ENCODE measurements at places on chromosomes 6 and 20. TPM values are rescaled to one million over a fixed set of nuclear protein-coding genes. Genes with fewer than 3 reads are reported as not detected.

ARMC2 gene
- 2.1 TPM for polyA plus RNA-seq

UBE2J1 gene
- polyA plus RNA-seq, result 12.7 TPM

GRCh38 chr6:47187893-47188587 lies 121.7 kb downstream of the TNFRSF21 start:
- no peak for DNase-seq

GRCh38 chr20:10672624-10673127 lies 1.1 kb downstream of the JAG1 start:
- DNase-seq, result no peak

DNA sequence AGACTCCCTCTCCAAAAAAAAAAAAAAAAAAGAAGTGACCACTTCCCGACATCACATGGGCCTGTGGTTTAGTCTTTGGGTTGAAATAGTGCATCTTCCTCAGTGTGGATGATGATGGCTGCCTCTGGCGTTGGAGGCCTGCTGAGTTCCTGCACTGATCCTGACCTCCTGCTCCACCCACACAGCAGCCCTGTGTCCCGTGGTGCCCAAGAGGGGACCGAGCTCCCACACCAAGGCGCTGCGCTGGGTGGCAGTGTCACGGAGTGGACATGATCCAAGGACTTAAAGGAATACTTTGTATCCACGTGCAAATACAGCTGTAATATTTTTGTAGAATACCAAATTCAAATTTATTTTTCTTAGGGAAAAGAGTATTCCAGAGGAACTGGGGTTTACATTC lies 109.2 kb upstream of the PHACTR3 start:
- DNase-seq, result no peak

DNA sequence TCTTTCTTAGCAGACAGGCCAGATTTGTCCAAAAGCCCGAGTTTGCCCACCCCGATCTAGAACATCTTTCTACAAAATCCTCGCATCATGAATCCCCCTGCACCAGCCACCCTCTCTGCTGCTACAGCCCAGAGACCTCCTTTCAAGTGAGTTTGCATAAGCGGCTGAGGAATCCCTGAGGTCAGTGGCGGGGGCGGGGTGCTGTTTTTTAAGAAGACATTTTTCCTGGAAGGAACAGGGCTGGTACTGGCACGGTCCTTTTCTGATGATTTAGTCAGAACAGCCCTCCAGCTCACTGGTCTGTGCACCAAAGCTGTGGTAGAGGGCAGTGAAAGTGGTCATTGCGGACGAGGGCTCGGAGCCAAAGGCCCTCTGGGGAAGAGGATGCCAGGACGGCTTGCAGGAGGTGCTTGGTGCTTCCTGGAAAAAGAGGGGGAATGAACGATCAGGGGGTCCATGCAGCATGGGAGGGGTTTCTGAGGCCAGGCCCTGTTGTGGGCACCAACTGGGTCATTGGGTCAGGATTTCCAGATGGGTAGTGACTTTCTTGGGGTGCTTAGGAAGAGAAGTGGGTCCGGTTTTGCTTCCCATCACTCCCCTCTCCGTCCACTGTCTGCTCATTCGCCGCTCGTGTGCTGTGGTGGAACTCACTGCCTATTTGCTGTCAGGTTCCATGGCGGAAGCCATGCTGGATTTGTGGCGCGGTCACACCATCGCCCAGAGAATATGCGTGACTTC lies 50.4 kb downstream of the GNAS-AS1 start:
- no peak for DNase-seq

DNA sequence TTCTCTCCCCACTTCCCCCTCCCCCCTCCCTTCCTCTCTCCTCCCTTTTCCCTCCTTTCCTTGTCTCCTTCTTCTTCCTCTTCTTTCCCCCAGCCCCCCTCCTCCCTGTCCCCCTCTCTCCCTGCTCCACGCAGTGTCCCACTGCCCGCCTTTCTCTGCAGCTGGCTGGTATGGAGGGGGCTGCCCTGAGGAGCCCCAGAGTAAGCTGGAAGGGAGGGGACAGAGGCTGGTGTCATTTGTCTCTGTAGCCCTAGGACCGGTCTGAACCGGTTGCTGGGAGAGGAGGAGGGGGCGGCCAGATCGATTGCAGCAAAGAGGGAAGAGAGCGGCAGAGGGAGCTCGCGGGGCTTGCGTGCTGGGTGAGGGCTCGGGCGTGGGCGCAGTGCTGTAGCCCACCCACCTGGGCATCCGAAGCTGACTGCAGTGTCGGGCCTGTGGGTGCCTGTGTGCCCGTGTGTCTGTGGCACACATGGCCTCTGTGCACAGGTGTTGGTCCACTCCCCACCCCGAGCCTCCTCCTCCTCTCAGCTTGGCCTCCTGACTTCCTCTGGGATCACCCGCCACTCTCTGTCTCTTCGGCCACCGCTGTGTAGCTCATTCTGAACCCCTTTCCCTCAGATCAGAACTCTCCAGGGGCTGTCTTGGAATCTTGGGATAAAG lies 50.6 kb downstream of the SRC start:
- DNase-seq, result no peak

DNA sequence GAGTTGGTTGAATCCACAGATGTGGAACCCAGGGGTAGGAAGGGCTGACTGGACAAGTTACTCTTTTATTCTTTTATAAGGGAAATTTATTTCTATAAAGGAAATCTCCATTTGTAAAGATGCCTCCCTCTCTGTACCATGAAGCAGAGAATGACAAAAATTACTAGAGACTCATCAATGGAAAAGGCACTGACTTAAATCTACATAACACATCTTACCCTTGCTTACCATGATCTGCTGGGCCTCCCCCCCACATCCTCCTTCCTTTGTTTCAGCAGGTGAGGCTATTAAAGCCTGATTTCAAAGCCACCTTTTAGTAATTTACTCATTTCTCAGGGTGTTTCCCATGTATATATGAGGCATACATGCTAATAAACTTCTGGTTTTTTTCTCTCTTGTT lies 130.2 kb upstream of the HDDC2 start:
- DNase-seq, result no peak

C6orf58 gene
- polyA plus RNA-seq, result not detected

WASF1 gene
- polyA plus RNA-seq, result 12.8 TPM

TPD52L1 gene
- 80.0 TPM for polyA plus RNA-seq

DNA sequence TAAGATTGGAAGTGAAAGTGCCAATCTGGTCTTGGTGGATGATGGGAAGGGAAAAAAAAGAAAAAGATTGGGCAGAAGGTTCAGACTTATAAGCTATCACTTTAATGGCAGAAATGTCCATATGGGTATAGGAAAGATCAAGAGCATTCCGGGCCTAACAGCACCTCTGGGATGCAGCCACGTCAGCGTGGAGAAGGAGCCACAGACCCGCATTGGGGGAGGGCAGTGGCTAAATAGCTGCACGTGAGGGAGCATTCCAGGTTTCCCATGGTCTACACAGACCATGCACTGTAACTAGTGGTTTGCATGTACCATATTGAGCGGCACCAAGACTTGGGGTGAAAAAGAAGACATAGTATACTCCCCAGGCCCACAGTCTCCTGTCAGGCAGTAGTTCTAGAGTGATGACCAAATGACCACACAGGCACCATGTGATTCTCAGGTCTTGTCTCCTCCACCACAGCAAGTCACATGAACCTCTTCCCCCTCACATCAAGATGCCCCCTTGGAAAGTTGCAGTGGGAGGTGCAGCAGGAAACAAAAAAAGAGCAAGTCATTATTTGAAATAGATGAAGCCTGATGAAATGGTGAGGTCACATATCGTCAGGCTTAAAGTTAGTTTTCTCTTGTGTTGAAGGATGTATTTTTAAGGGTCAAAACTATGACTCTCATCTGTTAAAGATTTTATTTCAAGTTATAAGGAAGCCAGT lies 94.4 kb upstream of the TNFAIP3 start:
- DNase-seq, result no peak

DNA sequence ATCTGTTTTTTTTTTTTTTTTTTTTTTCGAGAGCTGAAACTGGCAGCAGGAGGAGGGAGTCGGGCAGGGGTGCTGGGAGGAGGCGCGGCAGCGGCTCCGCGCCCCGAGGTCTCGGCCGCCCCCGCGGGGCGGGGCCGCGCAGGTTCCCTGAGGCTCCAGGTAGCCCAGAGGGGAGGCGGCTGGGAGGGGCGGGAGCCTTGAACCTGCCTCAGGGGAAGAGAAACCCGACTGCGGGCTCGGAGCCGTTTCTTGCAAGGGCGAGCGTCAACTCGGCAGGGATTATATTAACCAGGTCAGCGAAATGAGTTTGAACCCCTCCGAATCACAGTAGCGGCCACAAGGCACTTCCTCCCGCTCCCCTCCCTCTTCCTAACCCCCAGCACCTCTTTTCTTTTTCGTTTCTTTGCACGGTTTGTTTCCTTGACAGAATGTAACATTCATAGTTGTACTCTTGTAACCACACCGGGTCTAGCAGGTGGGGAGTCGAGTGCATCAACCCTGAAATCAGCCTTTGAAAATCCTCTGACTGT lies 2.0 kb downstream of the MYB start:
- DNase-seq, result no peak

DNA sequence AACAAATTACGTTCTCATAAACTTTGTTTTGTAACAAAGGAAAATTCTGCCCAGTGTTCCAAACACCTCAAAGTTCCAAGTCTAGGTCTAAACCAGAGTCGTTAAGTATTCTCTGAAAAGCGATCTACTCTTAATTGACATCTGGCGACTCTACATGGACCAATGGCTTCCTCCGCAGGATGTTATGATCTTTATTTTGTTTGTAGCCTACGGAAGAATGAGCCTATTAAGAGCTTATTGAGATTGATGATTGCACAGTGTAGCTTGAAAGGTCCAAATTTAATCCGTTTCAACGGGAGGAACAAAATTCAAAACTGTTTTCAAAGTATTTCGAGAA lies 61.1 kb downstream of the FAM217A start:
- no peak for DNase-seq

DNA sequence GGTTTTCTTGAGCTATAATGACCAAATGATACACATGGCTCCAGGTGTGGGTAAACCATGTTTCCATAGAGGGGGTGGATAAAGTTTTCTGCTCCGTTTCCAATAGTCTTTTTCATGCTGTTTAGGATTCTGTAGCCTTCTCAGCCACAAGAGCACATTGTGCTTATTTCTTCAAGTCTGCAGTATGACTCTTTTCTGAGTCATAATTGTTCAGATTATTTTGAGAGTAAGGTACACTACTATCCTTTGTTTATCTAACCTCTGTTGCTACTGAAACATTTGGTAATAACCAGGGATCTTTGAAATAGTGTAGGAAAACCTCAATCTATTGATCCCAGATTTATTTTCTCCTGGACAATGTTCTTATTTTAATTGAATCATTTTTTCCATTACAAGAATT lies 247.9 kb upstream of the BMP2 start:
- DNase-seq, result no peak

SIRPA gene
- 21.6 TPM for polyA plus RNA-seq

DNA sequence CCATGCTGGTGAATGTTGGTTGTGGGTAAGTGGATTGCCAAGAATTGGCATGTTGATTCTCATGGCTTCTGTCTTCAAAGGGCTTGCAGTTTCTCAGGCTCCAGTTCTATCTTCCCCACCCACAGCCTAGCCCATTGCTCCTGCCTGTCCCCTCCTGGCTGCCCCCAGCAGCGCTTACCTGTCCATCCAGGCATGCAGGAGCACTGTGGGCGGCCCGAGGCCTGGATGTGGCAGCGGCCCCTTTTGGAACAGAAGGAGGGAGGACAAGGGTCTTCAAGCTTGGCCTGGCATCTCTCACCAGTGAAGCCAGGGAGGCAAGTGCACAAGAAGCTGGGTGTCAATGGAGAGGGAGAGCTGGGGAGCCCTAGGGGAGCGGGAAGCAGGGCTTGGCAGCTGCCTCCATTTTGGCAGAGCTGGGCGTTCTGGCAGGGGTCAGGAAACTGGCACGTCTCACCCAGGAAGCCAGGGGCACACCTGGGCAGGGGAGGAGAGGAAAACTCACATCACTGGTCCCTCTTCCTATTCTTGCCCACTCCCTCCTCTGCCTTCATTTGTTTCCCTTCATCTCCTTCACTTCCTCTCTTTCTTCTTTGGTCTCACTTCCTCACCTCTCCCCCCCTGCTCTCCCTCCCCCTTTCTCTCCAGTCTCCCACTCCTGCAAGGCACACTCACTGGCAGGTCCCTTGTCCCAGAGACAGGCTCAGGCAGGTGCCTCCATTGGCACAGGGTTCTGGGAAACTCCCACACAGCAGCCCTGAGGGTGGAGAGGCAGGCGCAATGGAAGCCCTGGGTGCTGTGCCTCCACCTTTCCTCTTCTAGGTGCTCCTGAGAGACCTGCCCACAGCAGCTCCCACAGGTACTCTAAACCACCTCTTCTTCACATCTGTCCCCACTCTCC lies 1.3 kb downstream of the NOTCH4 start:
- DNase-seq, result no peak

DNA sequence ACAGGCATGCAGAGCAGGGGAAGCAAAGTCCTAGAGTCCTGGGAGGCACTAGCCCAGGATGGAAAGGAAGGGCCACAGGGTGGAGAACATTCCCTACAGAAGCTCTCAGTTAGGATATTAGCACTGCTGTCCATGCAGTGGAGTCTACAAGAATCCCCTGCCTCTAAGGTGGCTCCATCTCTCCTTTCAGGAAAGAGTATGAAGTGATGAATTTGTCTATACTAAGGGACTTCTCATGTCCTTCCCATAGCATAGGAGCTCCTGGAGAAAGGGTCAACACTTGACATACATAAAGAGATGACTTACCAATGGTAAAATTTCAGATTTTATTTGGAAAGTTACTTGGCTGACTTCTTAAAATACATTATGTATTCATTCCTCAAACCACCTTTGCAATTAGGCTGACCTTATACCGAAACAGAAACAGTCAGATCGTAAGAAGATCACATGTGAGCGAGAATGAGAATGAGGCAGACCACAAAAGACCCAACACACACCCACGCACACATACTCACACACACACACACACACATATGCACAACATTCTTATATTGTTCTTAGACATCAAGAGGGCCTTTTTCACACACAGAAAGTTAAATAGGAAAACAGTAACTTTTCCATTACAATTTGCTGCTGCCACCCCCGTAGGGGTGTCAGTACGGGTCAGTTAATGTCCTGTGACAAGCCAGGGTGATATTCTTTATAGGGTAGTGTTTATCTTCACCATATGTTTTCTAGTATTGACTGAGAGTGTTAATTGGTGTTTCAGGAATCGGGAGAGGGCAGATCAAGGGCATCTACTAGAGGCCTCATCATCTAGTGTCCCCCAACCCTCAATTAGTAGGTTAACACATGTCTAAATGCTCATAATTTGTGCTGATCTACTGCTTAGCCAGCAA lies 159.4 kb downstream of the FAXC start:
- no peak for DNase-seq

BPIFB2 gene
- polyA plus RNA-seq, result not detected

DNA sequence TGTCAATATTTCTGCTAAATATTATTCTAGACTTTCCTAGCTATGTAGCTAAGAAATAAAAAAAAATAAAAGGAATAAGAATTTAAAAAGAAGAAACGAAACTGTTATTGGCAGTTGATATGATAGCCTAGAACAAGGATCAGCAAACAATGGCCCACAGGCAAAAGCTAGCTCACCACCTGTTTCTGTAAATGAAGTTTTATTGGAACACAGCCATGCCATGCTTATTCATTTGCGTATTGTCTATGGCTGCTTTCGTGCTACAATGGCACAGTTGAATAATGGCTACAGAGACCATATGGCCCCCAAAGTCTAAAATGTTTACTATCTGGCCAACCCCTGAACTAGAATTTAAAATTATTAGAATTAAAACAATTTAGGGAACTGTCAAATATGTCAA lies 952.6 kb upstream of the MAP3K7 start:
- DNase-seq, result no peak

Data from A549 (cell line).